Activated T-helper 1 cell treated with anti-CD3 and anti-CD28 coated beads, Interleukin-12 subunit alpha, Interleukin-12 subunit beta, Interleukin-2, Interleukin-4 antibody, amounts not matched to agents 30 ng/mL and 10 ng/mL and 1 ng/mL, durations not matched to agents 14 hours and 24 hours and 36 hours (primary cell): ENCODE measurements at places on chromosomes 4 and X.
A peak's percentile ranks its signal among the peaks of the same experiment; 100 is the strongest.

DNA sequence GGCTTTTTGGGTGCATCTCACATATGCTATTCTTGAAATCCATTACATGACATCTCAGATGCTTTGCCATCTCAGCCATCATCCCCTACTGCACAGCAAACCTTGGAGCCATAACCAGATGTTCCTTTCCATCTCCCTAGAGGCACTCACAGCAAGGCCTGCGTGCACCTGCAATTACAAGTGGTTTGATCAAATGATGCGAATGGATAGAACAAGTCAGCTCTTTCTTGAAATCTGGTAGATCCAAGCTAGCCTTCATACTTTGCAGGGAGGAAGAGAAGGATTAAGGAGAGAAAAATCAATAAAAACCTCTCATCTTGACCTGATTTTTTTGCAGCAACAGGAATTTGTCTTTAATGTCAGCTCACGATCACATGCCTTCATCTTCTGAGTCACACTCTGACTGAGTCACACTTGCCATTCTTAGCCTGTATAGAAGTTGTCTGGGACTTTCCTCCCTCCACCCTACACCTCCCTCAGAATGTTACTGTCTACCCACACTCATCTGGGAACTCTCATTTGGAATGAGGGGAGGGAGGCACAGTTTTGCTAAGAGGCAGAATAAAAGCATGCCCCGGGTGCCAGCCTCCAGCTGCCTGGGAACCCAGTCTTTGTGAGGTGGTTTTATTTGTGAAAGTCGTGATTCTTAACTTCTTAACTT, 11.9 kb upstream of the TRIML1 start:
- no peak for DNase-seq

DNA sequence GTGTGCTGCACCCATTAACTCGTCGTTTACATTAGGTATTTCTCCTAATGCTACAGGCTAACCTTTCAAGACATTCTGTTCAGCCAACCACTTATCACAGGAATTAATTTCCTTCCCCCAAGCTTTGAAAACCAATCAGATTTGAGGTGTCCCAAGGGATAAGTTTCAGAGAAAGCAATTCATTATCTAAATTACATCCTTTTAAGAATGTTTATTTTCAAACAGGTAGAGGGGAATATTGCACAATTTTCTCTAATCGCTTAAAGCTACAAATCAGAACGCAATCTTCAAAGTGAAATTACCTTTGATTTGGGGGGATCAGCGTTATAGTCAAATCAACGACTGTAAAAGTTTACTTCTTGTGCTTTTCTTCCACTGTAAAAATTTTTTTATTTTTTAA, 1.6 kb downstream of the CLOCK start:
- no peak for DNase-seq

GRCh38 chrX:39958850-39959249, 138.9 kb downstream of the BCOR start:
- no peak for DNase-seq

GRCh38 chr4:7829652-7830580, 109.7 kb downstream of the AFAP1 start:
- no peak for DNase-seq

- DNase-seq: no peak
Measured at GRCh38 chr4:144499777-144500176, 146.2 kb upstream of the HHIP start.

DNA sequence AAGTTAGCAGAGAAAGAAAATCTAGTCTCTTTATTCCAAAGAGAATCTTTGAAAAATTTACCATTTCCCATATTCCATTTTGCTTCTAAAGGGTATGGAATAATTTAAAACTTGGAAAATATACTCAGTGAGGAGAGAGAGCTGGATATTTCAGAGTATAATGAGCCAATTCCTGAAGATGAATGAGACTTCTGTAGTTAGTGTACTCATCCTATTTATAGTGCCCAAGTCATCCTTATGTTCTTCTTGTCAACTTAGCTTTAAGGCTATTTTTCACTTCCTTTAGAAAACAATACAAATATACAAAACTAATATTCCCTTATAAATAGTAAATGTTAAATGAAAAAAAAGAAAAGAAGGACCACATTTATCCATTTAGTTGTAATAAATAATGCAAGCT, 302.6 kb downstream of the IQCM start:
- DNase-seq: no peak

GRCh38 chr4:36067116-36067515, 177.2 kb downstream of the ARAP2 start:
- no peak for DNase-seq

GRCh38 chrX:77743720-77744119, 42.3 kb downstream of the ATRX start:
- no peak for DNase-seq

GRCh38 chr4:119106036-119107000, 29.3 kb upstream of the MYOZ2 start:
- no peak for DNase-seq

DNA sequence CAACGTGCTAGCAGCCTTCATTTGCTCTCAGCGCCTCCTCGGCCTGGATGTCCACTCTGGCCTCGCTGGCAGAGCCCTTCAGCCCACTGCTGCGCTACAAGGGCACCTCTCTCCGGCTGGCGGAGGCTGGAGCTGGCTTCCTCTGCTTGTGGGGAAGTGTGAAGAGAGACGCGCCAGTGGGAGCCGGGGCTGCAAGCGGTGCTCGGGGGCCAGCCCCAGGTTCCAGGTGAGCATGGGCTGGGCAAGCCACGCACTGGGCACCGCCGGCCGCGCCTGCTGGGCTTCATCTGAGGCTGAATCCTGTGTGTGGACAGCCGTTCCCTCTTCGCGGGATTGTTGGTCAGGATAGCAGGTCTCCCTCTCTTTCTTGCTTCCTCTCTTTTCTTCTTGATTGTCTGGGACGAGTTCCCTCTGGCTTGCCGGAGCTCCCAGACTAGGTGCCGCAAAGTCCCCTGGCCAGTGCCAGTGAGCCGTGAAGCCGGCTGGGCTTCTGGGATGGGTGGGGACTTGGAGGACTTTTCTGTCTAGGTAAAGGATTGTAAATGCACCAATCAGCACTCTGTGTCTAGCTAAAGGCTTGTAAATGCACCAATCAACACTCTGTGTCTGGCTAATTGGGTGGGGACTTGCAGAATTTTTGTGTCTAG, 165.0 kb downstream of the HEPH start:
- no peak for DNase-seq

GRCh38 chr4:174714393-174715211, 114.4 kb downstream of the GLRA3 start:
- no peak for DNase-seq

DNA sequence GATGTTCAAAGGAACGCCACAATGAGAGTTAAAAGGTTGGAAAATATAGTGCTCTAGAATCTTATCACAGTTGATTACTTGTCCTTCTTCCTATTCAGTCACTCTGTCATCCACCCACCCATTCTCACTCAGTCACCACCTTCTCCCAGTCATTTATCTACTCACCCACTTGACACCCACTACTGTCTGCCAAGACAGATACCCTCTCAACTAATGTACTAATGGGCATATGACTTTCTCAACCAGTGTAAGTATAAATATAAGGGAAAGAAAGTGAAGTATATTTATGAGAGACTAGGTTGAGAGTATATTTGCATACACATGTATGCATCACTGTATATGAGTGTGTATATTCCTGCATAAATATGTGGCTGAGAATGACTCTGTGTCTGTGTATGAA, 20.0 kb downstream of the MID2 start:
- DNase-seq: no peak

DNA sequence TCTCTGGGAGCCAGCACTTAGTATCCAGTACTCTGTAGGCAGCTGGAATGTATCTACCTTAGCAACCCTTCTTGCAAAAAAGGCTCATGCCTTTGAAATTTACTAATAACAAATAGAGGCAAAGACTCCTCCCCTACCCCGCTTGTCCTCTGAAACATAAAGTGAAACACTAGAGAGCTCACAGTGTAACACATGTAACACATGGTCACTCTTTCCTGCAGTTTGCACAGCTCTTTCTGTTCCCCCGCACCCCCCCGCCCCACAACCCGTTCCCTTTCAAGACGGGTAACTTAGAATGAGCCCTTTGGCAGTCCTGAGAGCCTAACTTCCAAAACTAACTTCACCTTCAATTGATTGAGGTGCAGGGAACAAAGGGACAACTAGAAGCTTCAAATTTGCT, 6.0 kb upstream of the BCORL1 start:
- no peak for DNase-seq

DNA sequence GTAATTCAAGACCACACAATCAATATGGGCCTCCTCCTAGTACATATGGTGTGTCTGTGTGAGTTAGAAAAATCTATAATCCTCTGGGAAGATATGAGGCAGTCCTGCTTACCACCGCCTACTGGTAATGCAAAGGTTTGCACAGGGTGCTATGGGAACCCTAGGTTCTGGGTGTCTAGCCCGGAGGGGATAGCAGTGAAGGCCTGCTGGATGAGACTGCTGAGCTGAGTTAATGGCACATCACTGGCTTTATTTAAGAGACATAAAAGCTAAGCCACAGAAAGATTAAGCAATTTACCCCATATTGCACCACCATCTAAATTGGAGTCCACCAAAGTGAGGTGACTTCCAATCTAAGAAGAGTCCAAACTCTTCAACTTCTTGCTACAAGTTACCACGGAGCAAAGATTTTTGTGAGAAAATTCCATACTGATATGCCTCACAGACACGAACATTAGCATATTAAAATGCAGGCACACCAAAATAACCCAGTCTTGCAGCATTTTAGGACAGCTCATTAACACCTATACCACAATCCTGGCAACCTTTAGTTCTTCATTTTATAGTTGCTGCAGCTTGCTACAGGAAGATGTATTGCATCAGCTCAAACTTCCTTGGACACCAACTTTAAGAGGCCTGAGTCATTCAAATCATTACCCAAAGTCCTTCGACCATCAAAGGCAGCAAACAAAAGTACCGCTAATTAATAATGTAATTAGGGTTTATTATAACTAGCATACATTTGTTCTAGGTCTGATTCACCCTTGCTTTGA, 13.7 kb downstream of the DGKK start:
- DNase-seq: no peak

DNA sequence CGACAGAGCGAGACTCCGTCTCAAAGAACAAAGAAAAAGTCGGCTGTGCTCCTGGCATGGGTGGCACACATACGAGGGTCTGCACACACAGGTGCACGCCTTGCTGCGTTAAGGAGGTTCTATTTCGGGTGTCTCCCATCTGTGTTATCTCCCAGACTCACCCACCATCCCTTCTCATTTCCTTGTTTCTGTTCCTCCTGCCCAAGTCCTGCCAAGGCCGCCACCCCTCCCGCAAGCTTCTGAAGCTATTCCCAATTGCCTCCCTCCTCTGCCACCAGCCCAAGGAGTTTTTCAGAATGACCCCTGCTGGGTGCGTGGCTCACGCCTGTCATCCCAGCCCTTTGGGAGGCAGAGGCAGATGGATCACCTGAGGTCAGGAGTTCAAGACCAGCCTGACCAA, 6.0 kb upstream of the IL3RA start:
- DNase-seq: no peak

DNA sequence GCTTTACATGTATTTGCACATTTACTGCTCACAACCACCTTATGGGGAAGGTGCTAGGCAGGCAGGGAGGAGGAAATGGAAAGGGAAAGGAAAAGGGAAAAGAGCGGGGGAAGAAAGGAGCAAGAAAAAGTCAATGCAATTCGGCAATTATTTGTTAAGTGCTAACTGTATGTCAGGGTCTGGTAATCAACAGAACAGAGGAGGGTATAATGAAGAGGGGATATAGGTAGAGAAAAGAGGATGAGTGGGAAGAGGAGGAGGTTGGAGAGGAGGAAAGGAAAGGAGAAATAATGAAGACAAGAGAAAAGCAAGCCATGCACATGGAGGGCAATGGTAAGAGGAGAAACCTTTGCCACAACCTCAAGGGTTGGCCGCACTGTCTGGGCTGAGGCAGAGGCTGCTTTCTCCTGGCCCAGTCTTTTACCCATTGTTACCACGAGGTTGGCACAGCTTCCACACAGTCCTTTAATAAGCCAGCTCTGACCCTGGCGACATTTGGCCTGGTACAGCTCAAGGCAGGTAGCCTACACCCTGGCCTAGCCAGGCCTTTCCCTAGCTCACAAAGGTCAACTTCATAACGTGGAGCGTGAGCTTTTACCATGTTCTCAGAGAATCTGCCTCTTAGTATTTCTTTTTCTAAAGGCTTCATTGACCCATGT, 836 bp downstream of the BTK start:
- DNase-seq: no peak

GRCh38 chr4:20617678-20618396, 82.4 kb upstream of the PACRGL start:
- no peak for DNase-seq

DNA sequence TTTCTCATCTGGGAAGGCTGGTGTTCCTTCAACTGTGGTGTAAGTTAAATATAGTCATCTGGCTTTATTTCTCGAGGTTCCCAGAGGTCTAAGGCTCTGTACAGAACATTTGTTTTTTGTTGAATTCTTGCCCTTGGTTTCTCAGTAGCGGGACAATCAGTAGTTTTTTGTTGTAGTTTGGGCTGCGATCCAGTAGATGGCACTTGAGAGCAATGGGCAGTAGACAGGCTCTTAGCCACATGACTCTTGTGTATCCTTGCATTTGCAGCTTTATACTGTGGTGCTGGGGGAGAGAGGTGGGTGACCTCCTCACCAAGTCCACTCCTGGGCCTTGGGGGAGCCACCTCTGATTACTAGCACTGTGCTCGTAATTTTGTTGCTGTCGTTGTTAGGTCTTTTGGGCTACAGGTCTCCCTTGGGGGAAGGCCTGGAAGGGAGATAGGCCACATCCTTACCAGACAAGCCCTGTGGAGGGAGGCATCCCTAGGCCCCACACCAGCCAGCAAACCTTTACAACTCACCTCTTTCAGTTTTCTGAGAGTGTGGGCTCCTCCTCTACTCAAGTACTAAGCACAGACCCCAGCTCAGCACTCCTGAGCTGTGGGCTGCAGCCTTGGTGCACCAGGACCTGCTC, 8.1 kb downstream of the ETDB start:
- DNase-seq: peak; percentile 26

GRCh38 chr4:30667919-30668318, 52.2 kb upstream of the PCDH7 start:
- no peak for DNase-seq

- no peak for DNase-seq
Measured at GRCh38 chr4:80788798-80789197, 241.7 kb upstream of the BMP3 start.

- DNase-seq: no peak
Measured at GRCh38 chr4:66906314-66906713, 639.0 kb downstream of the CENPC start.

DNA sequence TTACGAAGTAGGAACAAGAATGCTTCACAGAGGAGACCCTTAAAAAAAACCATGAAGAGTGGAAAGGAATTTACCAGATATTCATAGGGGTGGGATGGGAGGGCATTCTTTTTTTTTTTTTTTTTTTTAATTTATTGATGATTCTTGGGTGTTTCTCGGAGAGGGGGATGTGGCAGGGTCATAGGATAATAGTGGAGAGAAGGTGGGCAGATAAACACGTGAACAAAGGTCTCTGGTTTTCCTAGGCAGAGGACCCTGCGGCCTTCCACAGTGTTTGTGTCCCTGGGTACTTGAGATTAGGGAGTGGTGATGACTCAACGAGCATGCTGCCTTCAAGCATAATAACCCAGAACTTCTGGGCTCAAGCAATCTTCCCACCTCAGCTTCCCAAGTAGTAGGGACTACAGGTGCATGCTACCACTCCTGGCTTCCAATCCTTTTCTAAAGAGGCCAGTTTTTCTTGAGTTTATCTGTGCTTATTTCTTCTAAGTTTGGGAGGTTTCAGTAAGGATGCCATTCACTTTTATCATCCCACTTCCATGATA, 65.9 kb upstream of the OGT start:
- DNase-seq: no peak

GRCh38 chr4:68272380-68272779, 26.9 kb upstream of the TMPRSS11B start:
- no peak for DNase-seq
